ENCODE measurements at places on chromosomes 7 and 10. TPM values are rescaled to one million over a fixed set of nuclear protein-coding genes. Genes with fewer than 3 reads are reported as not detected.

The SEMA3E gene
- 0.02 TPM for polyA plus RNA-seq

The CDC123 gene
- polyA plus RNA-seq = 46.0 TPM

The TMEM236 gene
- polyA plus RNA-seq = 0.27 TPM

The EBF3 gene
- polyA plus RNA-seq = 8.5 TPM

The MALRD1 gene
- polyA plus RNA-seq = 1.5 TPM

The ITIH2 gene
- polyA plus RNA-seq = not detected

The ASAH2 gene
- polyA plus RNA-seq = 0.43 TPM
